Naive thymus-derived CD4-positive, alpha-beta T cell (primary cell): ENCODE measurements at places on chromosomes 1 and 21.

- no peak for DNase-seq
These were observed 45.1 kb upstream of the BMP8B start for GRCh38 chr1:39833621-39834385.

DNA sequence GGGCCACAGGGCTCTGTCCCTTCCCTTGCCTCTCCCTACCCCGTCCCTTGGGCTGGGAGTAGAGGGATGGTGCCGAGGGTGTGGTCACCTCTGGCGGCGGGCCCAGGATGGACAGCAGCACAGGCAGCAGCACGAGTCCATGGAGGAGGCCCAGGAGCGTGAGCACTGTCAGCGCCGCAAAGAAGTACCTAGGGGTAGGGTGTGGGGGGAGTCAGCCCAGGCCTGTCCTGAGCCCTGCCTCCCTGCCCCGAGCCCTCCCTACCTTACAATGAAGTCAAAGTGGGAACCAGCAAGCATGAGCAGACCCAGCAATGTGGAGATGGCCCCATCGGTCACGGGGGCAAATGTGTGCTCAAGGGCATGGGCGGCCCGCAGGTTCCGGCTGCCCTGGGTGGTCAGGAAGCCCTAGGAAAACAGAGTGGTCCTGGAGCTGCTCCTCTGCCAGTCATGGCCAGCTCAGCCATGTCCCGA is 14.7 kb downstream of the BTBD19 start:
- DNase-seq, result no peak

GRCh38 chr1:51558375-51558924 is 39.4 kb upstream of the EPS15 start:
- no peak for DNase-seq

DNA sequence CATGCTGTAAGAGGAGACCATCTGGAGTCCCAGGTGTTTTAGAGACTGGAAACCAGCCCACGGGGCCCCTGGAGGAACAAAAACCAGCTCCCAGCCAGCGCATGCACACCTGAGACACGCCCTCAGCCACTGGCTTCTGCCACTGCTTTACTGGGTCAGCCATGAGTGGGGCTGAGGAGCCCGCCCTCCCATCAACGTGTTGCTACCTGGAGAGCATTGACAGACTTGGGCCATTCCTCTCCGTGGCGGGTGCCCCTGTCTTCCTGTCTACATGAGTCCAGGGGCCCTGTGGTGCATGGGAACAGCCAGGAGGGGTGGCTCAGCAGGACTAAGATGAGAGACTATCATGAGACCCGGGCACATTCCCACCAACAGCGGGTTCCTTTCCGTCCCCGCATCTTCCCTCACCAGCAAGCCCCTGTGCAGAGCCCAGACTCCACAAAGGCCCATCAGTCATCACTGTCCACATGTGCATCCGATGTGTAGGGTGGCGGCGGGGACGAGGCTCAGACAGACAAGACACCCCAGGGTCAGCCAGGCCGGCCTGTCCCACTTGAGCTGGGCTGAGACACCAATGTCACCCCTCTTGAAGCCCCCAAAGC is 45.4 kb upstream of the POFUT2 start:
- no peak for DNase-seq

DNA sequence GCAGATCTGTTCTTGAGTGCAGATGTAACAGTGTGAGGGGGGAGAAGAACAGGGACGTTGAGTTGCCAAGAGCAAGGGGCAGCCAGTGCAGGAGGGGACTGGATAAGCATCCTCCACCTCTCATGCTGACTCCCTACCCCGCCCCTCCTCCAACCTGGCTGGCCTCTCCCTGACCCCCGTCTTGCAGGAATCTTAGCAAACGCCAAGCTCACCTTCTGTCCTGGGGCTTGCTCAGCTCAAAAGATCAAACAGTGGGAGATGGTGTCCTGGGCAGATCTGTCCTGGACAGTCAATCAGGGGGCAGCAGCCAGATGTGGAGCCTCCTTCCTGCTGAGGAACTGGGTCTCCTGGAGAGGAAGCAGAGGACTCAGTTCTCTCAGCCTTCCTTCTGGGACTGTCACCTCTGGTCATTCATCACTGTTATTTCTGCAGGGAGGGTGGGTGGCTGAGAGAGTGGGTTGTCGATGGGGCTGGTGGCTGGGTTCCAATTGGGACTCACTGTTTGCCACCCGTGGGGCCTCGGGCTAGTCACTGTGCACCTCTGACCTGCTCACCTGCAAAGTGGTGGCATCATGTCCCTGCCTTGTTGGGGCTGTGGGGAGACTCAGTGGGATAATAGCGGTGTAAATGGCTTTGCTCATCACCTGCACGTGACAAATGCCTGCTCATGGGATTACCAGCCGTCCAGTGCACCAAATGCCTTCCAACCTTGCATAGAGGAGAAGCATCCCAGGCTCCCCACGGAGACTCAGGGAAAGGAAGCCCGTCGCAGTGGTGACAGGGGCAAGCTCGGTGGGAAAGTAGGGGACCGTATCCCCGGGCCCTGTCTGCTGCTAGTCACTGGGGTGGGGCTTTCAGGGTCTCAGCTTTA is 154.4 kb downstream of the PTPRU start:
- DNase-seq, result no peak

GRCh38 chr1:87615901-87616300 is 287.2 kb downstream of the LMO4 start:
- DNase-seq, result no peak

DNA sequence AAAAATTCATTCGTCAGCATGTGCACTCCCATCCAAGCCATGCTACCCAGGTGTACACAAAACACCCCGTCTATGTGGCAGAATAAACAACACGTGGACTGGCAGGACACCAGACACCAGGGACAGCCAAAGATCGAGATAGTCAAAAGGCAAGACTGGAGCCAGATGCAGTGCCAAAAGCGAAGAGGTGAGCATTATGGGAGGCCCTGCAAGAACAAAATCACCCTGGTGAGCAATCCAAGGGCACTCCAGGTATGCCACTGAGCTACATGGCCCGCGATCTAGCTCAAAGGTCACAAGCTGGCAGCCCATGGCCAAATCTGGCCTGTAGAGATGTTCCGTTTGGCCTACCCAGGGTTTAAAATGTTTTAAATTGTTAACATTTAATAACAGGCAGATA is 33.7 kb downstream of the PLPP3 start:
- DNase-seq, result no peak

DNA sequence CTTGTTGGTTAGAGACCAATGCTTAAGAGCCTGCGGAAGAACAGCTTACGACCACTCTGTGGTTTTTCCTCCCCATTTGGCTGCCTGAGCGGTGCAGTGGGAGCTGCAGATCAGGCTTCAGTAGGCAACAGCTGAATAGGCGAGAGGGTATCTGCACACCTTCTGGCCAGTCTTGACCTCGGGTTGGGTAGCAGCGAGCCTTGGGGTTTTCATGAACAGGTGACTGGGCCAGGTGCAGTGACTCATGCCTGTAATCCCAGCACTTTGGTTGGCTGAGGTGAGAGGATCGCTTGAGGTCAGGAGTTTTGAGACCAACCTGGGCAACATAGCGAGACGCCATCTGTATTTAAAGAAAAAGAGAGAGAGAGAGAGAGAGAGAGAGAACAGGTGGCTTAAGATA is 41.0 kb downstream of the NENF start:
- DNase-seq, result no peak

GRCh38 chr1:208107425-208108212 is 136.6 kb downstream of the PLXNA2 start:
- DNase-seq, result no peak

GRCh38 chr1:45892068-45892785 is 88.8 kb downstream of the MAST2 start:
- no peak for DNase-seq

DNA sequence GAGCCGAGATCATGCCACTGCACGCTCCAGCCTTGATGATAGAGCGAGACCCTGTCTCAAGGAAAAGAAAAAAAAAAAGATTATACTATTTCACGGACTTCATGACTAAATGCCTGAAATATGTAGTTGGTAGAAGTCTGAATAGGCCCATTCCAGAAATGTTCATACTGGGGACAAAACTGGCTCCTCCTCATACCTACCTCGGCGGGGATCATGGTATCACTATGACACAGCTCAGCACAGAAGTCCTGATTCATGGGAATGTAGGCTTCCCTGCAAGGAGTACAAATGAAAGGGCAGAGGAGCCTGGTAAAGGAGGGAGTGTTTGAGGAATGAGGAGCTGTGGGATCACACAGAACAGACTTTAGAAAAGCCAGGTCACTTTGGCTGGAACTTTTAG is 5.0 kb downstream of the SPATA46 start:
- DNase-seq, result no peak

DNA sequence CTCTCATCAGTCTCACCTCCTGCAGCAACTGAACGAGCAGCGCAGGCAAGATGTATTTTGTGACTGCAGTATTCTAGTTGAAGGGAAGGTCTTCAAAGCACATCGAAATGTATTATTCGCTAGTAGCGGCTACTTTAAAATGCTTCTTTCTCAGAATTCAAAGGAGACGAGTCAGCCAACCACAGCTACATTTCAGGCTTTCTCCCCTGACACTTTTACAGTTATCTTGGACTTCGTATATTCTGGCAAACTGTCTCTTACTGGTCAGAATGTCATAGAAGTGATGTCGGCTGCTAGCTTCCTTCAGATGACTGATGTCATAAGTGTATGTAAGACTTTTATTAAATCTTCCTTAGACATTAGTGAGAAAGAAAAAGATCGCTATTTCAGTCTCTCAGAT is 53.7 kb downstream of the ZBTB8A start:
- no peak for DNase-seq

- no peak for DNase-seq
These were observed 119.9 kb upstream of the LHX8 start for GRCh38 chr1:75014250-75014649.

DNA sequence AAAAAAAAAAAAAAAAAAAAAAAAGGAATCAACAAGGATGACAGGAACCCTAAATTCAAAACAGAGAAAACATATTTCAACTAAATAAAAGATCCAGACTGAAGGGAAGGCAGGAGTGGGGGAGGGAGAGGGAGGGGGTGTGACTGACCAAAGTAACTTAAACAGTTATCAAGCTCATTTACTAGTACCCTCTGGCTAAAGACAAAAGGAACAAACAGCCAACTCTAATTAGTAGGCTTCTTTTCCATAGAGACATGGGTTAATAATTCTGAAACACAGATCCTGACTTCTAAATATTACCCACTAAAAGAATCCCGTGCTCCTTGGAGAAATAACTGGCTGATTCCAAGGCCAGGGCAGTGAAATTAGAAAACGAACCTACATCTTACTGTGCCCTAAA is 23.8 kb downstream of the USP48 start:
- DNase-seq, result no peak

DNA sequence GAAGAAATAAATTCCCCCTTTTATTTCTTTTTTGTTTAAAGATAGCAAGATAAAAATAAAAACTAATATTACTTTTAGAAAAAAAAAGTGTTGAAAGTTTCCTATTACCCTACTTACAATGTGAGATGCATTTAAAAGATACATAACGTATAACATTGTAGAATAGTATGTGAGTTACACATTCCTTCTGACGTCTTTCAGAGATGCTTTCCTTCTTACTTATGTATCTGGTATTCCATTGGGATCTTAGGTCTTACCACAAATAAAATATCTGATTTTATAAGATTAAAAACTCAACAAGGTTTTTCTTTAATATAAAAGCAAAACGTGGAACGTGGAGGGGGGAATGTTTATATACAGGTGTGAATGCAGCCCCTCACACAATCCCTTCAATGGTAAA is 147.2 kb upstream of the ETS2 start:
- no peak for DNase-seq

- DNase-seq, result no peak
These were observed 143.4 kb downstream of the TGFB2 start for GRCh38 chr1:218488531-218488930.

DNA sequence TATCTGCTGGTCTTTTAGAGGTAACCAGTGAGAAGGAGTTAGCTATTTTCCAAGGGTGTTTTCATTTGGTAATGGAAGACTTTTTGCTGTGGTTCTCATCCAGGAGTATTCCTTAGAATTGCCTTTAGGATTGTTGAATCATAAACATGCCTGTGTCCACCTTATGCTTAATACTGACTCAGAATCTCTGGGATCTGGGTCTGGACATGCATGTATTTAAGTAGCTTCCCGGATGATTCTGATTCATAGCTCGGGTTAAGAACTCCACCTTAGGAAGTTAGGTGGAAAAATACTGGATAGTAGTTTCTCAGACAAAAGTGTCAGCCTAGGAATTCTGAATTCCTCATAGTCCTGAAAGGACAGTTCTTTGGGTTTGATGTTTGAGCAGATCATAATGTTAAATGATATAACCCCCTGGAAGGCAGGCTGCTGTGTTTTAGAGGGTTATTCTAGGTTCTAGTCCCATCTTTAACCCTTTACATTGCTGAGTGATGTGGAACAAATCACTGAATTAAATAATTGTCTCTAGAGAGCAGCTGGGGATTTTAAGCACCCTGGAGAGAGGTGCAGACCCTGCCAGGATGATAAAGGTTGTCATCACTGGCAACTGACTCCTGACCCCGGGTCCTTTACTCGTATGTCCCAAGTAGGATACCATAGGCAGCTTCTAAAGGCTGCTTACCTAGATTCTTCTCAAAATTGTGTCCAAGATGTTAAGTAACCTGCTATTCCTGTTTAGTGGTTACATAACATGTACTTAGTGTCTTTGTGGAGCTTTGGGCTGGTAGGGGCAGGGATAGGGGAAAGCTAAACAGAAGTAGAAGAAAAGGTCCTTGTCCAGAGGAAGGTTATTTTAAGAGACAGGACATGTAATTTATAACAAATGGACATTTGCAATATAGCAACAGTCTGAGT is 14.5 kb upstream of the C4BPB start:
- no peak for DNase-seq

DNA sequence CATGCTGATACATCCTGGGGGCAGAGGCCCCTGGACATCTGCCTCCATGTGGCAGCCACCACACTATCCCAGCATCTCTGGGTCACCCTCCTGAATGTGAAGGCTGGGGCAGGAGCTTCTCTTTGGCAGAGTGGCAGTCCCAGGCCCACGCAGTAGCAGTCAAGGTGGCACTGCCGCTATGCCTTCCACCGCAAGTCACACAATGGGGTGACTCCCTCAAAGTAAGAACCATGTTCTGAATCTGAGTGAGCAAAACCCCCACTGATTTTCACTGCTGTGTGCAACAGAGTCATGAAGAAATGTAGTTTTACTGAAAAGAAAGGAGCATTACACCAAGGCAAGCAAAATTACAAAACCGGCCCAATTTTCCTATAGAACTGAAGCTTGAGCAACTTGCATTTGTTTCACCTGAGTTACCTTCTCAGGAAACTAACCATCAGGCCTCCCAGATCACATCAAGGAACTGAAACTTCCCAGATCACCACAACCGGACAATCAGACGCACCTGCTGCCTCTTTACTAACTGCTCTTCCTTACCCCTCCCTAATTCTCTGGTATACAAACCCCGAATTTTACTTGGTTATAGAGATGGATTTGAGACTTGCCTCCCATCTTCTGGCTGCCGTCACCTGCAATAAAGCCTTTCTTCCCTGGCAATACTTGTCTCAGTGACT is 102.6 kb downstream of the PCP4 start:
- no peak for DNase-seq

DNA sequence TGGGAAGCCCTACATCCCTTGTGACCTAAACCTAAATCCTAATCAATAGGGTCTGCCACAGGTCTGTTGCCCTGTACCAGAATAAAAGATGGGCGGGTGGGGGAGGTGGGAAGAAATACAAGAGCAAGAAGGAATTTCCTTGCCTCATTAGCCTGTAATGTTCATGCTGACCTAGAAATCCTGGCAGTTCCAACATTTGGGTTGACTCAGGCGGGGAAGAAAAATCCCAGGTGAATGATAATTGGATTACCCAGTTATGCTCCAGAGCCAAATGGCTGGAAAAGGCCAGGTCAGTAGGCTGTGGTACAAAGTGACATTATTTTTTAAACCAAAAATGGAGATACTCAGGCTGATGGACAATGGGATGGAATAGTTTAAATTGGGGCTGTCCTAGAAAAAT is 27.3 kb upstream of the A3GALT2 start:
- DNase-seq, result no peak
